ENCODE measurements at places on chromosomes 1 and 21.

DNA sequence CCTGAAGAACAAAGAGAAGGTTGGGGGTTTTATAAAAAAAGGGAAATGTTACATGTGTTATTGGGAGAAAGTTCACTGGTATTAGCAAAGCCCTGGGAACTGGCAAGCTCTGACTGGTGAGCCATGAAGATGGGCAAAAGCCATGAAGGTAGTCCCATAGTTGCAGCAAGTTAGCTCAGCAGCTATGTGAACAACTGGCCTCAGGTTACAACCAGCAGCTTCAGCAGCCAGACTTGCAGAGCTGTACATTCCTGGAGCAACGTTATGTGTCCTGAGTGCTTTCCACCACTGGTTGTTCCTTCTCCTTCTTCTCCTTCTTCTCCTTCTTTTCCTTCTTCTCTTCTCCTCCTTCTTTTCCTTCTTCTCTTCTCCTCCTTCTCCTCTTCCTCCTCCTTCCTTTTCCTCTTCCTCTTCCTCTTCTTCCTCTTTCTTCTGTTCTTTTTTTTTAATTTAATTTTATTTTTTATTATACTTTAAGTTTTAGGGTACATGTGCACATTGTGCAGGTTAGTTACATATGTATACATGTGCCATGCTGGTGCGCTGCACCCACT lies 56.1 kb upstream of the TLR5 start:
- DNase-seq = no peak

- DNase-seq = no peak
Observed at GRCh38 chr1:201011616-201012015, 11.9 kb downstream of the KIF21B start.

- no peak for DNase-seq
Observed at GRCh38 chr1:168509875-168510791, 33.7 kb downstream of the XCL2 start.

DNA sequence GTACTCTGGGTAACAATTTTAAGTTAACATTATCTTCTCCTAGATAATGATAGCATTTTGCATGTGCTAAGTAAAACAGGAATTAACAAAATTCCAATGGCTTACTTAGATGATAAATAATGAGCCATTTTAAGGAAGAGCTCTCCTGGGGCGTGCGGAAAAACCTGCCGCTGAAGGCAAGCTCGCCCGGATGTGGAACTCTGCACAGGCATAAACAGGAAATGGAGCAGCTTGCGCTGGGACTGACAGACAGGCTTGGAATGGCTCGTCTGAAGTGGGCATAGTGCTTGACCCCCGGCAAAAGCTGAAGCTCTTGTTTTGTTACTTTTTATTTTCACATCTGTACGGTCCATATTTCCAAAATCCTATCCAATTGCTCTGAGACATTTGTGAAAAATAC lies 169.2 kb downstream of the ZNF281 start:
- DNase-seq = no peak

DNA sequence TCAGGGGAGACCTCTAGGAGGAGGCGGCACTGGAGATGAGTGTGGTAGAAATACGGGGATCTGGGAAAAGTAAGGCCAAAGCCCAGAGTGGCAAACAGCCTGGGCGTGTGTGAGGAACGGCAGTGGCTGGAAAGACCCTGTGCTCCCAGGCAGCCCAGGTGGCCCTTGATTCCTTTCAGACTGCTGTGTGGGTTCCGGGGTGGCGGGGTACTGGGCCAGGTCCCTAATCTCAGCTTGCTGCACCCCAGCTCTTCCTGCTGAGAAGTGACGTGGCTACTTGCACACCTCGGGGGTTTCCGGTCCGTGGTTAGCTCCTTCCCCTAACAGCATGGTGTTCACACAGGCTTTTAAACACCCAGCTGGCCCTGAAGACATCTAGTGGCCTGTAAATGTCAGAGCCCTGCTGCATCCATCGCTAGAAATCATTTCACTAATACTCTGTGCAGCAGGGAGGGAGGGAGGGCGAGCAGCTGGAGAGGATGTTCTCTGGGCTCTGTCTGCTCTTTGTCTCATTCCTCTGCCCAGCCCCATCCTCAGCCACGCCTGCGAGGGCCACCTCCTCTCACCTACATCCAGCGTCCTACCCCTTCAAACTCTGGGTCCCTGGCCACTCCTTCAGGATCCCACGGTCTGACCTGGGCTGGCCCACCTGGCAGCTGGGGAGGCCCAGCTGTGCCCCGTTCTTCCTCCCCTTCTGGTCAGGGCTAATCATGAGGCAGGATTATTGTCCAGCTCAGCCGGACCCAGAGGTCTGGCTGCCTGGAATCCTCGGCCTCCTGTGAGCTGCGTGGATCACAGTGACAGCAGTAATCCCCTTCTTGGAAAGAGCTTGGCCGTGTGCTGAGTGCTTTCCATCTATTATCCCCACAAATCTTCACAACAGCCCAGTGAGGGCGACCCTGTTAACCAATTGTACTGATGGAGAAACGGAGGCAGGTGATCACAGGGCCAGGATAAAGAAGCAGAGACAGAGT lies 7.2 kb downstream of the ZDHHC18 start:
- peak; percentile 82 for DNase-seq

DNA sequence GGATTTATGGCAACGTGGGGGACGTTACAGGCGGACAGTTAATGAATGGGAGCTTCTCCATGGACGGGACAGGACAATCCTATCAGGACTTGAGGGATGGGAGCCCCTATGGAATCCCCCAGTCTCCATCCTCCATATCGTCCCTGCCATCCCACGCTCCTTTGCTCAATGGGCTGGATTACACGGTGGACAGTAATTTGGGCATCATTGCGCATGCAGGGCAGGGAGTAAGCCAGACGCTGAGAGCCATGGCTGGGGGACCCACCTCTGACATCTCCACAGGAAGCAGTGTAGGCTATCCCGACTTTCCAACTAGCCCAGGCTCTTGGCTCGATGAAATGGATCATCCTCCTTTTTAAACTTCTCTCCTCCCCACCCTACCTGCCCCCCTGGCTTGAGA lies 44.2 kb downstream of the LHX4 start:
- DNase-seq = no peak

DNA sequence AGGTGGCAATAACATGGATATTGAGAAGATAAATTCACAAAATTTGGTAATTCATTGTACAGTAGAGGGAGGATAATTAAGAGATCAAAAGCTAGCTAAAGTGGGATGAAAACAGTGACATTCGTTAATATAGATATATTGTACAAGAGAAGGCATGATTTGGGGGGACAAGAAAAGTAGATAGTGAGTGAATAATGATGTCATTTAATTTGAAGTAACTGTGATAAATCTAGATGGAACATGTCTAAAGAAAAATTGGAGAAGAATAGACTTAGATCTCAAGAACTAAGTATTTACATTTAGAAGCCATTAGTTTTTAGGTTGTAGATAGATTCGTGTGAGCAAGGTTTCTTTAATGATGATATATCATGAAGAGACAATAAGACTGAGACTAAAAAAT lies 594.0 kb upstream of the RGS18 start:
- DNase-seq = no peak

DNA sequence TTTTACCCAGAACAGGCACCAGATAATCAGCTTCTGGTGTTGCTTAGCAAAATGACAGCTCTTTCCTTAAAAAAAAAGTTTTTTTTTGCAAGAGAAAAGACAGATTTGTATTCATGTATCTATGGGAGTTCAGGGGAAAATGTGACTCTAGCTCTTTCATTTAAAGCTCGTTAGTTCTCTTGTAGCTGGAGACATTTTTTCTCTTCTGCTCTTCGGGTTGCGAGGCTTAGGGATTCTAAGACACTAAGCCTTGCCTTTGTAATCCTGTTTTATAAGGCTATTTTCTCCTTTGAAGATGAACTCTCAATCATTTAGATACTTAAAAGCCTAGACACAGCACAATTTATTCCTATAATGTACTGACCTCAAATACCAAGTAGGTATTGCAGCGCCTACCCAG lies 40.3 kb upstream of the EDARADD start:
- no peak for DNase-seq

DNA sequence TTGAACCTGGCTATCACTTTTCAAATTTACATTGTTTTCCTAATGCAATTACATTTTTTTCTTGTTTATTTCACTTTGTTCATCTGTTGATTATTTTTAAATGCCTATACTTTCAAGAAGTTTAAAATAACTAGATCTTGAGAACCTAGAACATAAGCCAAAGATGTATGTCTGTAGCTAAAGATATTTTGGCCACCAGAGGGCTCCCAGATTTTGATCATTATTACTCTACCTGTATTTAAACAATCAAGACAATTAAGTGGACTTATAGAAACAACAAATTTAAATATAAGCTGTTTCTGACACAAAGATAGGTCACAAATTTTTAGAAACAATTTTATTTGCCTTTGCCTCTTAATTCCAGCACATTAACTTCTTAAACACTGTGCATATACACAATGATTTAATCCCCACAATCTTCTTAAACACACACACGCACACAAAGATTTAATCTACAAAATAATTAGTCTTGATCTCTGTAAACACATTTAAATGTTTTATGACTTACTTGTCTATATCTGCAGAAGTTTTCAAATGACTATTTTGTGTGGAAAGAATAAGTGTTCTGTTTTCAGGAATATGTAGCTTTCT lies 380.0 kb downstream of the DSCAM start:
- DNase-seq = no peak

GRCh38 chr1:110384581-110385321 lies 6.1 kb downstream of the SLC16A4 start:
- no peak for DNase-seq

DNA sequence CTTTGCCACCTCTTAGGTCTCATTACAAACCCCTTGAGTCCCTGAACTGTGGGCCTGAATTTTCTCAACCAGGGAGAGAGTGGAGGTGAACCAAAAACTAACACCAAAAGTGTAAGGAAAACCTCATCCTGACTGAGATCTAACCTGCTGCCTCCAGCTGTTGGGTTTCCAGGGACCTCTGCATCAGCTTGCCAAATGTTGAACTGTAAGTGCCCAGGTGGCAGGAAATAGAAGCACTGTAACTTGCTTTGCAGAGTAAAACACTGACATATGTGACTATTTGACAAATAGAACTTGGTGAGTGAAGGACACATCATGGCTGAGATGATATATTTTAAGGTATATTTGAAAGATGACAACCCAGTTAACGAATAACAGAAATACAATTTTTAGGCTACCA lies 48.4 kb upstream of the NR5A2 start:
- no peak for DNase-seq

- DNase-seq = no peak
Observed at GRCh38 chr1:175808999-175809398, 65.6 kb upstream of the TNR start.

GRCh38 chr1:172931340-172931739 lies 119.4 kb downstream of the TNFSF18 start:
- no peak for DNase-seq

DNA sequence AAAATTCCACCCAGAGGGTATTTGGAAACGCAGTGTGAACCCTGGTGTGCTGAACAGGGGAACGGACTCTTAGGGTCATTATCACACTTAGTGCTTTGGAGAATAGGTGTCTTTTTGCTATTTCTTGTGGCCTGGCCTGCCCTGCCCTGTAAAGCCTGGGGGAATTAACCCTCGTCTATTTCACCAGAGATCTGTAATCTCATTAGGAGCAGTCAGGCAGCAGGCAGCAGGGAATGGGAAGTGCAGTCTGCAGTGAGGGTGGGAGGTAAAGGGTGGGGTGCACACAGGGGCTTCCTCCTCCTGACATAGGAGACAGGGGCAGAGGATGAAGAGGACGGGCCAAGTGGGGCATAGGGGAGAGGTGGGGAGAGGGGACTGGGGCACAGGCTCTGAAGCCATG lies 1.1 kb upstream of the SLC1A7 start:
- DNase-seq = no peak

- no peak for DNase-seq
Observed at GRCh38 chr1:185453496-185454192, 136.6 kb upstream of the IVNS1ABP start.

DNA sequence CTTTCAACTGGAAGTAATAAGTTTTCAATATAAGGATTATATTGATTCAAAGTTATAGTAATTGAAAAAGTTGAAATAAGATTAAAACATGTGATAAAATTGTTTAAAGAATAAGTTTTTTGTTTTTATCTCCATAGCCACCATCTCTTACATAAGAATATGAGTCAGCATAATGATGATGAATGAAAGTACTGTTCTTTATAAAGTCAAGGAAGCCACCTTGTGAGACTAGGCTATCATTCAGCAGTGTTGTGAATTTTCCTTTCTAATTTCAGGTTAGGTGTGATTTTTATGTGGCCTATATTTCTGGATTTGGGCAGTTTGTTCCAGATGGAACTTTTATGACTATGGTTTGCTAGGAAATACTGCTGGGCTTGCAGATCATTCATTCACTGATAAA lies 22.4 kb upstream of the ASB17 start:
- DNase-seq = no peak

DNA sequence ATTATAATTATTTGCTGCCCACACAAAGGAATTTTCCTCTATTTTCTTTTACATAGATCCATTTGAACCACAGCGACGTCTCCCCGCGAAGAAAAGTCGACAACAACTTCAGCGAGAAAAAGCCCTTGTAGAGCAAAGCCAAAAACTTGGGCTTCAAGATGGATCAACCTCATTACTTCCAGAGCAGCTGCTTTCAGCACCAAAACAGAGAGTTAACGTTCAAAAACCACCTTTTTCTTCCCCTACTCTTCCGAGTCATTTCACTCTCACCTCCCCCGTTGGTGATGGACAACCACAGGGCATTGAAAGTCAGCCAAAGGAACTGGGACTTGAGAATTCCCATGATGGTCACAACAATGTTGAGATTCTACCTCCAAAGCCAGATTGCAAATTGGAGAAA lies 7.2 kb downstream of the GORAB start:
- DNase-seq = no peak

- no peak for DNase-seq
Observed at GRCh38 chr1:110890474-110891196, 17.7 kb downstream of the CD53 start.

GRCh38 chr1:209319549-209319948 lies 264.0 kb upstream of the CAMK1G start:
- DNase-seq = no peak

DNA sequence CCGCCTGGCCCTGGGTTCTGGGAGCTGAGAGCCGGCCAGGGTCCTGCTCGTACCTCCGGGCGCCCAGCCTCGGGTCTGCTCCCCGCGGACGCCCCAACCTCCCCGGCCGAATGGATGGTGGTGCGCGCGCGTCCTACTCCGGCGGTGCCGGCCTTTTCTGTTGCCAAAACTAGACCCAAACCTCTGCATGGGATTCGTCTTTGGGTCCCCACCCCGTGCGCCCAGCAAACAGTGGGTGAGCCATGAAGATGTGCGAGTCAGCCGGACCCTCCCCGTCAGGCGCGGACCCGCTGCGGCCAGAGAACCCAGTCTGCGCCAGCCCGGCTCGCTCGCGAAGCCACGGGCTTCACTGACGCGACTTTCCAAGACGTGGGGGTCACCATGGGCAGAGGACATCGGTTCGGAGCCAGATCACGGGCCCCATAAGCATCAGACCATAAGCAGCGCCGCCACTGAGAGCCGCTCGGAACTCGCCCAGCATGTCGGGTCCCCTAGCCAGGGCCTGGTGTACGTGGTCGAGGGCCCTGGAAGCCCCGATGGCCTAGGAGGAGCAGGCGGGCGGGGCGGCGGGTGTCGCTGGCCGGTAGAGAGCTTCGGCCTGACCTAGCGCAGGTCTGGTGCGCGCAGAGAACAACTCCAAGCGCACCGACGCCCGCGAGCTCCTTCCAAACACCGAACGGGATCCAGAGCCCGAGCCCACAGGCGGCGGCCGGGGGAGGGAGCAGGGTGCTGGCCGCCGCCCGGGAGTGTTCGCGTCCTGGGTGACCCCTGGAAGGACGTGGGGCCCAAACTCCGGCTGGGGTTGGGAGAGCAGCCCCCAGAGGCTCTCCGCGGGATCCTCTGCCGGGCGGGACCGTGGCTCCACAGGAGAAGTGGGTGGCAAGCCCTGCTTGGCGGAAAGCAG lies 1.0 kb upstream of the TP73 start:
- no peak for DNase-seq

GRCh38 chr21:32207406-32207716 lies 71.5 kb downstream of the MIS18A start:
- no peak for DNase-seq

Data from activated T-helper 1 cell treated with anti-CD3 and anti-CD28 coated beads, Interleukin-2, amount 50 U/mL, for 16 hours (primary cell).